Suprapubic skin (tissue), 4 donors: ENCODE measurements at places on chromosomes 2 and 18. TPM values are rescaled to one million over a fixed set of nuclear protein-coding genes. Genes with fewer than 3 reads are reported as not detected.

The MAPRE3 gene
- 29.5 TPM for total RNA-seq

The DCAF17 gene
- 14.9 TPM for total RNA-seq

The LIPG gene
- 11.8 TPM for total RNA-seq

The FAP gene
- 4.5 TPM for total RNA-seq

The MTLN gene
- total RNA-seq, result 34.2 TPM

The CKAP2L gene
- total RNA-seq, result 1.7 TPM

The ATP5MC3 gene
- 150 TPM for total RNA-seq
